ENCODE measurements at places on chromosomes 1 and 21.

GRCh38 chr1:212605441-212606394, 2.8 kb upstream of the ATF3 start:
- no peak for DNase-seq

- no peak for DNase-seq
Measured at GRCh38 chr1:17544776-17545350, 5.4 kb downstream of the ARHGEF10L start.

GRCh38 chr1:209104646-209105045, 478.9 kb upstream of the CAMK1G start:
- no peak for DNase-seq

- no peak for DNase-seq
Measured at GRCh38 chr1:37562984-37563383, 6.2 kb downstream of the DNALI1 start.

DNA sequence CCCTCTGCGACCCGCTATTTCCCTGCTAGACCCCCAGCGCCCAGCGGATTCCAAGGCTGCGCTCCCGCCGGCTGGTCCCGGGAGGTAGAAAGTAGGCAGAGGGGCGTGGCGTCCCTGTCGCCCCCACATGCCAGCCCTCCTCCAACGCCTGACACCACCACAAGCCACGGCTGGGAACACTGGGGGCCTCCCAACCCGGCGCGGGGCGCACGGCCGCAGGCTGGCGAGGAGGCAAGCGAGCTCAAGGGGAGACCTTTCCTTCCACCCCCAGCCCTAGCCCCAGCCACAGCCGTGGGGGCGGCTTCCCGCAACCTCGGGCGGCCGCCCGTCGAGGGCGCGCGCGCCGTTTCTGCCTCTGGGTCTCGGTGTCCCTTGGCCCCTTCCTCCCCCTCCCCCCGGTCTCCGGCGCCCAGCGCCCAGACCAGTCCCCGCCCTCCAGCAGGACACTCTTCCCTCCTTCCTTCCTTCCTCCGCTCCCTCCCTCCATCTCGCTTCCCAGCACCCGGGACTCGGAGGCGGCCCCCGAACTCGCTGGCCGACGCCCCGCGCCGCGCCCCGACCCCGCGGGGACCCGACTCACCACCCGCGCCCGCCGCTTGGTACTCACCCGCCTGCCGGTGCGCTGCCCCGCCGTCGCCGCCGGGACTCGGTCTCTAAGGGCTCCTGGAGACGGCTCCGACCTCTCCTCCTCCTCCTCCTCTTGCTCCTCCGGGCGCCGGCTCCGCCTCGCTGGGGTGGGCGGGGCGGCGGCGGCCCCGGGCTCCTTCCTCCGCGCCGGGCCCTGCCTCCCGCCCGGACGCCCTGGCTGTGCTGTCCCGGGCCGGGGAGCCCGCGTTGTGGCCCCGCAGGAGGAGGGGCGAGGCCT, at the start of gene GNG12:
GNG12 (minus strand) TSS at position 731 of the 865 bp plus-strand sequence. CDS start 125,781 bp downstream, outside the sequence.
- DNase-seq: no peak

DNA sequence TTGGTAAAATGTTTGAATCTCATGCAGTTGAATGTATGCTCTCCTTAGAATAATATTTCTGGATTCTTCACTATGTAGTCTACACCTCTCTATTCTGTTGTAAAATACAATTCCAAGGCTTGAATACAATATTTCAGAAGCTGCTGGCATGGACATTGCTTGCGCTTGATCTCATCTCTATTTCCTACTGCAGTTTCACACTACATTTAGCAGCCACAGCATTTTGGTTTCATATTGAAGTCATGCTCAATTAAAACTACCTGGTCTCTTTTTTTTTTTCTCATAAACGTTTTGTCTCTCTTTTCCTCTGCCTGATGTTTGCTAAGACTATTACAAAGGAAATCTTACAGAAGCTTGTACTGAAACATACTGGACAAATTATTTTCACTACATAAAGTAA, 631.0 kb upstream of the TMPRSS15 start:
- DNase-seq: no peak

GRCh38 chr1:72485801-72486200, 203.5 kb upstream of the NEGR1 start:
- DNase-seq: no peak

DNA sequence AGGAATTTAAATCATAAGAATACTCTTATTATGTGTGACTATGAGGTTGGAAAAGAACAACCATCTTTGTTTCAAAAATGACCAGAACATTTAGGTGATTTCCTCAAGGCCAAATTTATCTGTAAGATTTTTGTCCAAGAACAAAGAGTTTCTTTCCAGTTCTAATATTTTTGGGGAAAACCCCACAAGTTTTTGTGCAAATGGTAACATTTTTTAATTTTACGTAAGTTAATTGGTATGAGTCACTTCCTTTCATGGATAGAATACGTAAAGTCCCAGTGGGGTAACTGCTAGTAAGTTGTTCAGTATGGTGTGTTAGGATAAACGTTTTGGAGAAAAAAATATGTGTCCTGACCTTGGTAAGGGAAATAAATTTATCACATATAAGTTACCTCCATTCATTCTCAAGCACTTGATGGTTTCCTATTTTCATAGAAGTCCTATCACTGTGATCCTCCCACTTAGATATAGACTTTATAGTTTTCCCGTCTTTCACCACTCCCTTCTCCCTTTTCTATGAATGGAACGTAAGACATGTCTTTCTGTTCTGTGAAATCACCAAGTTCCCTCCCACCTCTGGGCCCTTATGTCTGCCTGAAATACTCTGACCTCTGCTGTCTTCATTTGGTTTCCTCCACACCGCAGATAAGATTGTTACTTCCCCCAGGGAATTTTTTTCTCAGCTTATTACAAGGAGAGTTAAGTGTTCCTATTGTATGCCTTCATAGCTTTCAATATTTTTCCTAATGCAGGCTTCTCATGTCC, 34.9 kb upstream of the TSNAX start:
- no peak for DNase-seq

DNA sequence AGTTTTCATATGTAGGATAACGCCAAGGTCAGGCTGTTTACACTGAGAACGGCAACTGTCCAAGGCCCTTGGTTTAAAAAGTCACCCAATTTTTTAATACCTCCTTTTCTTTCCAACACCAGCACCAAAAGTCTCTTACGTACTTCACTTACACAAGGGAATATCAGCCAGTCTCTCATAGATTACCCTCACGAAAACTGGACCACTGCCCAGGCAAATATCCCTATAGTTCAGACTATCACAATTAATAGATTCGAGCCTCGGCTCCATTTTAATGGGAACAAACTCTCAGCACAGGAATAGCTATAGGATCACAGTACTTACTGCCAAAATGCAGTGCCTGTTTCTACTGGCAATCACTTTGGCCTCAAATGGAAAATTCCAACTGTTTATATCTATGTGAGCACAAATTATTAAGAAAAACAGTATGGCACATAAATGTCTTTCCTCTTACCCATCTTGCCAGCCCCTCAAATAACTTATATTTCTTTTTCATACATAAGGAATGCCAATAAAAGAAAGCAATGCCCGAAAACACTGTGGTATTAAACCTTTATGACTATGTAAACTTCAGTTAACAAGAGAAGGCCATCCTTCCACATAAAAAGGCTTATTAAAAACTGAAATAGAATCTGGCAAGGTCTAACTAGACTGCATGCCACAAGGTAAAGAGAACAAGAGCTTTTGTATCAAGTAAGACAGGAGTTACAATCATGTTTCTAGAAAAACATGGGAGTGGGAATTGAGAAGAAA, 97.8 kb downstream of the SLC45A1 start:
- no peak for DNase-seq

DNA sequence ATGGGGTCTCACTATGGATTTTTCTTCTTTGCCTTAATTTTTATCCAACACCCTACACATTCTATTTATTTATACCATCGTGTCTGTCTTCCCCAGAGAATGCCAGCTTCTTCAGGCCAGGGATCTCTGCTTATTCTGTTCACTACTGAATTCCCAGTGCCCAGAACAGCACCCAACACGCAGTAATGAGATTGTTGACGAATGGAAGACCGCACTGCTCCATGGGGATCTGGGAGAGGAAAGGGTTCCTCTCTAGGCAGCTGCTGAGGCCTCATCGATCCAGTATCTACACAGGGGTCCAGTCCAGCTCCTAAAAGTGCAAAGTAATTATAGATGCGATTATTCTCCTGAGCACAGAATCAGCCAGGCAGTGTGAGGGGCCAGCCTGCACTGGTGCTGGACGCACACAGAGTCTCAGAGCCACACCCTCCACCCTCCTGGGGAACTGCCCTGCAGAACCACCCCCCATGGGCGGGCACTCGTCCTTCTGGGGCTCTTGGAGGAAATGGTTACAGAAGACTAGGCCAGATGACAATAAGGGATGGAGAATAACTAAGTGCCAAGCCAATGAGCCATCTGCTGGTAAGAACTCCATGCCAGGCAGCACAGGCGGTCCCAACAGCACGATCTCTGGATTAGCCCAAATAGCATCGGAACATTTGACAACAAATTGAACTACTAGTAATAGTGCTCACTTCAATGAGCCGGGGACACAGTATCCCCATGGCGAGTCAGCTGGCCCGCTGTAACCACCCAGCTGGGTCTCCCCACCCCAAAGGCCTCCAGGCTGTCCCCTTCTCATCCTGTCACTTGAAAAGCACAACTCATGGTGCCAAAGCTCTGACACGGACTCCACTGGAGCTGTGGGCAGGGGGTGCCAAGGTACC, 1.7 kb upstream of the PDE9A start:
- no peak for DNase-seq

- no peak for DNase-seq
Measured at GRCh38 chr1:109935451-109935900, 24.8 kb downstream of the CSF1 start.

- no peak for DNase-seq
Measured at GRCh38 chr1:176567190-176567794, 104.3 kb downstream of the PAPPA2 start.

GRCh38 chr1:186819563-186819962, 9.2 kb upstream of the PLA2G4A start:
- DNase-seq: no peak

- no peak for DNase-seq
Measured at GRCh38 chr1:110643879-110644472, 30.8 kb downstream of the KCNA3 start.

- DNase-seq: no peak
Measured at GRCh38 chr21:37006486-37007291, at the start of gene RIPPLY3. Gene RIPPLY3, plus strand, starts transcription at chr21:37006702. Its CDS starts 71 bp downstream, at chr21:37006773.

- no peak for DNase-seq
Measured at GRCh38 chr1:89855413-89856123, 34.7 kb downstream of the LRRC8D start.

- DNase-seq: no peak
Measured at GRCh38 chr1:17091252-17091651, 28.0 kb downstream of the PADI2 start.

DNA sequence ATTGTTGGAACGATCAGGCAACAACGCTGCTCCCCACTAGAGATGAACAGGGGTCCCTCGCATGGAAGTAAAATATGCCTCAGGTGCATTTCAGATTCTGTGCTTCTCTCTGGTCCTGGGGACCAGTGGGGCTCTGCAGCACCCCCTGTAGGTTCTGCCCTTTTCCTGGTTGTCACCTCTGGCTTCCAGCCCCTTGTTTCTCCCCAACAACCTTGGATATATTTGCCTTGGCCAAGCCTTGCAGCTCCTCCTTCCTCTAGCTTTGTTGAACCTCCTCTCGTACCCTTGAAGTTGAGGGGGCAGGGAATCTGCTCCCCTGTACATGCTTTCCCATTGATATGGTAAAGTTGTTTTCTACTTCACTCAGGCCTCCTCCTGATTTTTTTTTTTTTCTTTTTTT, 5.4 kb upstream of the RGSL1 start:
- no peak for DNase-seq

DNA sequence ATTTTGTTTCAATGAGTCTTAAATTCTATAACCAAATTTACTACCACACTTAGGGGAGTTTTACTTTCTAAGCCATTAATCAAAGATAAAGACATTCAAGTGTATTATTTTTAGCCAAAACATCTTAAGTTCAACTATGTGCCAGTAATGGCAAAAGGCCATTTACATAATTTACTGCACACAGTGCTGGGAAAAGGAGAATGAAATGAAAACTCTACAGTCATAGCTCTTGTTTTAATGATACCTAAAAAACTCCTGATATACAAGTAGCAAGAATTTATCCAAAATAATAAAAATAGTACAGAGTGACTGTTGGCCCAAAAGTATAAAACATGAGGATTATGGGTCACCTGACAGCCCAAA, 42.4 kb upstream of the C1orf198 start:
- DNase-seq: no peak

- DNase-seq: no peak
Measured at GRCh38 chr1:107817935-107818334, 147.0 kb downstream of the VAV3 start.

DNA sequence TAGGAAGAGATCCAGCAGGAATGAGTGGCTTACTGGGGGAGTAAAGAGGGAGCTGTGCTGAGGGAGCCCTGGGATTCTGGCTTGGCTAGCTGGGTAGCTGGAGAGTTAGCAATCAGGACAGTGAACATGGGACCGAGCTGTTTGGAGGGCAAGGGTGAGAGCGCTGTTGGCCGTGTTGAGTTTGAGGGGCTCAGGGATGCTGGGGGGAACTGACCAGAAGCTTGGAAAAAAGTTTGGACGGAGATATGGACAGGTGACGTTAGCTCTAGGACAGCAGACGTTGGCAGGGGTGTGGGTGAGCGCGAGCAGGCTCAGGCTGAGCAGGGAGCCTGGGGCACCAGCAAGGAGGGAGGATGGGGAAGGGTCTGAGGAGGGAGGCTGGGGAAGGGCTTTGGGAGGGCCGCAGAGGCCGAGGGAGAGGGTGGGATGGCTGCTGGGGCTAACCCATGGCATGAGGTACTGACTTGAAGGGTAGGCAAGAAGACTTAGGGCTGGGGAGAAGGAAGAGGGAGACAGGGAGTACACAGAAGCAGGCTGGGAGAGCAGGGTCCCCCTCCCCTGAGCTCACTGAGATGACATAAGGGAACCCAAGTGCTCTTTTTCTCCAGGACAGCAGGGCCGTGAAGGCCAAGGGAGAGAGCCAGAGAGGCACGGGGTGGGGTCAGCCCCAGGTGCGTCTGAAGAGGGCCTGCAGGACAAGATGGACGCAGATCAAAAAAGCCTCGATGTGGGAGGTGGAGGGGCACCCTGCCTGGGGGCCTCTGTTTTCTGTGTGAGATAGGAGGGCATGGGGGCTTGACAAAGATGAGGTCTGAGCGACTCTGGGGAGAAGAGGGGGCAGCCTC, 8.2 kb downstream of the SH2D2A start:
- DNase-seq: no peak

- DNase-seq: no peak
Measured at GRCh38 chr1:180953291-180954004, 40.8 kb downstream of the KIAA1614 start.

- DNase-seq: no peak
Measured at GRCh38 chr1:16393570-16394521, 26.8 kb downstream of the SZRD1 start.

DNA sequence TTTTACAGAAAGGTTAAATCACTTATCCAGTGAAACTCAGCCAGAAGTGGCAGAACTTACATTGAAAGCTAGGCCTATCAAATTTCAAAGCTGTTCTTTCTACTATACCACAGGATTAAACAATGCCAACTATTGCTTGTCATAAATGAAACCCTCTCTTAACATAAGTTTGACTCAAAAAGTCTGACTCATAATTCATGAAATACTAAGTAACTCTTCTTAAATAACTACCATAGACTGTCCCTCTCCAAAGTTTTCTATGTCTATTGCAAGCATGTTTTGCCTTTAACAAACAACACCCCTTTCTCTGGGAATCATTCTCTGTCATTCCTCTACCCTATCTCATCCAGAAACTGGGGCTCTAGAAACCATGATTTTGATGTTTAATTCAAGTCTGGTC, 109.5 kb upstream of the UBE2U start:
- DNase-seq: no peak

Measured in stimulated activated CD8-positive, alpha-beta memory T cell treated with anti-CD3 and anti-CD28 coated beads, Interleukin-7, amount 100 ng/mL, for 48 hours (primary cell).